NCI-H2081 (cell line): ENCODE measurements at places on chromosomes 5 and 9.

DNA sequence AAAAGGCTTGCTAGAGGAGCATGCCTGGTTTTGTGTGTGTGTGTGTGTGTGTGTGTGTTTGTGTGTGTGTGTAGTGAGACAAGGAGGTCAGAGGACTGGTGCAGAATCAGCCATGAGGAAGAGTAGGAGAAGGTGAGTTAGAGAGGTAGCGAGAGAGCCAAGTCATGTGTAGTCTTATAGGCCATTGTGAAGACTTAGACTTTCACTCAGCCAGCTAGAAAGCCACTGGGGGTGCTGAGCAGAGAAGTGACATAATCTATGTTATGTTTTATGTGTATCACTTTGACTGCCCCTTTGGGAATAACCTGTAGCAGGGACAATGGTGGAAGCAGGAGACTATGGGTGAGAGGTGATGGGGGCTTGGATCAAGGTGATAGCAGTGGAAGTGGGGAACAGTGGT lies 180.5 kb upstream of the CLINT1 start:
- no peak for DNase-seq

DNA sequence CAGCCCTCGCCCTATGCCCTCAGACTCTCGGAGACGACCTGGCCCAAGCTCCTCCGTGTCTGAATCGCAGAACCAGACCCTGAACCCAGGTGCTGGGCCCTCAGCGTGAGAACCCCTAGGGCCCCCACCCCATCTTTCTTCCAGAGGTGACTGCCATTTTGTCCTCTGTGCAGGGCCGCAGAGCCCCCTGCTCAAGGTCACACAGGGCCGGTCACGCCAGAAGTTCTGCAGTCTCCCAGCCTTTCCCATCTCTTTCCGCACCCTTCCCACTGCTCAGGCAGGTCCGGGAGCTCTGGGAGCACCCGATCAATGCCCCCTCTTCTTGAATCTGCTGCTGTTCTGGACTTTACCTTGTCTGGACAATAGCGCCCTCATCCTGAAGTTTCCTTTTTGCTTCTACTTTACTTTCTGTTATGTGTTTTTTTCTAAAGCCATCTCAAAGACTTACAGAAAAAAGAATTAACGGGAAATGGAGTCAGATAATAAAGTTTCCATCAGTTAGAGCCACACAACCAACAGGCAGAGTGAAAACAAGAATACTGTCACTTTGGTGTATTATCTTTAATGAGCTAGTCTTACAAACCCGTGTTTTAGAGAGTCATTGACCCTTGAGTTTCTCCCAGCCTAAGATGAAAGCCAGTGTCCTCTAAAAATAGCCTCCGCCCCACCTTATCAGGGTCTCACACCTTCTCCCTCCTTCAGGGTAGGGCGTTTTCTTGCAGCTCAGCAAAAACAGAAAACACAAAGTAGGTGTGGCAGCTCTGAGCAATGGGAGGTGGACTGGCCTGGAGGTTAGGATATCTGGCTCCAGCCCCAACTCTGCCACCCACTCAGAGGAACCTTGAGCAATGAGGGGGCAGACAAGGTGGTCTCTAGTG lies 1.8 kb downstream of the TMOD1 start:
- no peak for DNase-seq

GRCh38 chr9:111516061-111516465 lies 8.9 kb upstream of the ZNF483 start:
- DNase-seq: no peak

GRCh38 chr9:98532574-98532973 lies 176.2 kb downstream of the GABBR2 start:
- DNase-seq: no peak

GRCh38 chr5:31671339-31671741 lies 32.4 kb downstream of the PDZD2 start:
- DNase-seq: no peak

DNA sequence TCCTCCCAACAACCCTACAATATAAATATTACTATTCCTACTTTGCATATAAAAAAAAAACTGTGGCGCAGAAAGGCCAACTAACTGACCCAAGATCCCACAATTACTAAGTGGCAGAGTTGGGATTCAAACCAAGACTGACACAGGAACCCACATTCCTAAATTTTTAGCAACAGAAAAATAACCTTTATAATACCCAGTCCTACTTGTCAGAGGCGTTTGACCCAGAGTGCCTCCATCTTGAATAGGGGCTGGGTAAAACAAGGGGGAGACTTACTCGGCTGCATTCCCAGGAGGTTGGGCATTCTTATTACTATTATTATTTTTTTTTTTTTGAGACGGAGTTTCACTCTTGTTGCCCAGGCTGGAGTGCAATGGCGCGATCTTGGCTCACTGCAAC lies 2.0 kb upstream of the SLC30A5 start:
- no peak for DNase-seq

- no peak for DNase-seq
These were observed 131.3 kb upstream of the ABCA1 start for GRCh38 chr9:105059252-105059651.

DNA sequence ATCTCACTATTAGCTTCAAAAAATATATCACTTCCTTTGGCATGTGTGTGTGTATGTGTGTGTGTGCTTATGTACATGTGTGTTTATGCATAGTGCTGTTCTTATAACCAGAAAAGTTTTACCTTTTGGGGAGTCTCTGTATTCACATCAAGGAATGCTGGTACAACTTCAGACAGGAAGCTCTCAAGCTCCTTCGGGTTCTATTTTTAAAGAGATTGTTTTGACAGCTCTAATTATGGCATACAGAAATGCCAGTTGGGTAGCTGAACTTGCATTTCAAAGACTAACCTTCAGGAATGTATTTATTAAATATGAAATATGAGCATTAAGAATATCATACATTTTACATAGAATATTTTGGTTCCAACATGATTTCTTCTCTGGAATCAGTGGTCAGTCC lies 163.1 kb downstream of the DTWD2 start:
- DNase-seq: no peak

DNA sequence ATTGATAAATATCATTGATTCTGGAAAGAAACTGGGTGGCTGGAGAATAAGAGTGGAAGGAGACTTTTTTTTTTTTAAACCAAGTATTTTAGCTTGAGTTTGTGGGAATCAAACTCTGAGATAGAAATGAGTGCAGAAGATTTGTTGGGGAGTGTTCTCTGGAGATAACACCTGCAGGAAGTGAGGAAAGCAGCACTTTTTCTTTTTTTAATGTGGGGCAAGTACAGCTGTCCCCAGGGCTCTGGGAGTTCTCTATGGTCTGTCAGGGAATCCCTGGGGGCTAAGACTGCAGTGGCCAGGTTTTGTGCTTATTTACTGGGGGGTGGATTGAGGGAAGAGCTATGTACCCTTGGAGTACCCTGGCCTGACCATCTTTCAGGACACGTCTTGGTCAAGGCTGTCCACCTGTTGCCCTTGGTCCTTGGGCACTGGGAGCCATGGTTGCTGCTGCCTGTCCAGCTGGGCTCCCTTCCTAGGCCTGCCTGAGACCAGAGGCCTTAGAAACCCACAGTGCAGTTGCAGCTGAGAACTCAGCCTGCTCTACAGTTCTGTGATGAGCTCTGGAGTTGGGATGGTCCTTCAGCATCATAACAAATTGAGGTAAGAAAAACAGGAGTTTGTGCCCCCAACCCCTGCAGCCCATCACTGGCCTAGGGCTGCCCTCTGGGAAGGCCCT lies 85.8 kb downstream of the PHAX start:
- DNase-seq: no peak

DNA sequence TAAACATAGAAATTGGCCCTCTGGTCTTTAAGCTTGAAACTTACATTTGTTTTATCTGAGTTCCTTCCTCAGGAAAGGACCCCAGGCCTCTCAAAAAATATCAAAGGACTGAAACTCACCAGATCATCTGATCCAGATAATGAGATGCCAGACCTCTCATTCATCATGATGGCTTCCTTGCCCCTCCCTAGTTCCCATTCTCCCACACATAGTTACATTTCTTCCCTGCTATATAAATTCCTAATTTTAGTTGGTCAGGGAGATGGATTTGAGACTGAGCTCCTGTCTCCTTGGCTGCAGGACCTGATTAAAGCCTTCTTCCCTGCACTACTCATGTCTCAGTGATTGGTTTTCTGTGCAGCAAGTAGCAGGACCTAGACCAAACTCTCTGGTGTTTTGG lies 119.4 kb upstream of the SPIN1 start:
- no peak for DNase-seq

DNA sequence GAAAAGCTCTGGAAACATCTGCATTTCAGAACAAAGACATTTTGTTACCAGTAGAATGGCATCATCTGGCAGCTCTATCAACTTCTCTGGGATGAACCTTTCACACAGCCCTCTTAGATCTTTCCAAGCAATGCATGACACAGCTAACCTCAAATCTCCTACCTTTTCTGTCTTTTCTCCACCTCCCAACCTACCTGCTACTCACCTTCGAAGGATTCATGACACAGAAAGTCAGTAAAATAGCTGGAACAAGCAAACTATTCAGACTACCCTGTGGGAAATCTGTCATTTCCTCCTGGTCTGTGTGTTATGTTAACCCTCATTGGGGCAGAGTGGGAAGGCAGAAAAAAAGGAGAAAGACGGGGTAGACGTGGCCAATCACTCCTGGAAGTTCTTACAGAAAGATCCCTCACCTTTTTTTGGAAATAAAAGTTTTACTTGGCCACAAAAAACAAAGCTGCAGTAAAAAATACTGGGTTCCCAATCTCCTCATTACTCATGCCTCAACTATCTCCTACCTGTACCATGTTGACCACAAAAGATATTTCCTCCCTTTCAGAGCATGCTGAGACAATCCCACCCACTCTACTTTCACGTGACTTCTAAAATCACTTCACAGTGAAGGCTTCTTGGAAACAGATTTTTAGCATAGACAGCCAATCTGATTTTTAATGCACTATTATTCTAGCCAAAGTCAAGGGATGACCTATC lies 362.1 kb upstream of the RFX3 start:
- DNase-seq: no peak

- no peak for DNase-seq
These were observed 166.9 kb downstream of the MEF2C start for GRCh38 chr5:88716101-88716500.

GRCh38 chr9:35639631-35640030 lies 11.1 kb downstream of the SIT1 start:
- no peak for DNase-seq

DNA sequence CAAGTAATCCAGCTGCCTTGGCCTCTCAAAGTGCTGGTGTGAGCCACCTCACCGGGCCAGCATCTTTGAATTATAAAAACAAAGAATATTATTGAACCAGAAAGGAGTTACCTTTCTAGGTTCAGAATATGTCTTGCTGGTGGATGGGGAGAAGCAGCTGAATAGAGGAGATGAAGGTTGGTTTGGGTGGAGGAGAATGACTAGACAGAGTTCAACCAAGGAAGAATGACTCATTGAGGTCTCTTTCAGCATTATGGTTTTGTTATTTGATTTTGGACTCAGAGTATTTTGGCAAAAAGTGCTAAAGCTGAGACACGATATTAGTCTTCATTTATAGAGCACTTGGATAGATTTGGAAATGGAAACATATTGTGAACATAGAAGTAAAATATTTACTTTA lies 75.2 kb upstream of the MPDZ start:
- DNase-seq: peak; percentile 24

- no peak for DNase-seq
These were observed 47.9 kb upstream of the ZNF618 start for GRCh38 chr9:113828221-113828620.

GRCh38 chr5:2185646-2186471 lies 303.1 kb upstream of the IRX4 start:
- DNase-seq: no peak

DNA sequence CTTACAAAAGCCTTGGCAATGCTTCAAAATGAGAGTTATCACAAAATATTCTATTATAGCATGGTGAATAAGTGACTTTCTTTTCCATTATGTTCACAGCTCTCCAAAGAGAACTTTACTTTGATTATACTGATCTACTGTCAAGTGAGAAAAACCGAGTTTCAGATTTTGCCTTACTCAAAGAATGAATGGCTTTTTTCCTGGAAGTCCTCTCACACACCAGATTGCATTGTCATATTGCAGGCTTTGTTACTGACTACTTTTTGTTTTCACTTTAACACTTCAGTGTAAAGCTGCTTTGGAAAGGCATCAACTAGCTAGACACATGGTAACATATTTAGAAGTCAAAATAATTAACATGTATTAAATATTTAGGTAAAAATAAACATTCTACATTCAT lies 765.2 kb upstream of the NUDT12 start:
- no peak for DNase-seq

DNA sequence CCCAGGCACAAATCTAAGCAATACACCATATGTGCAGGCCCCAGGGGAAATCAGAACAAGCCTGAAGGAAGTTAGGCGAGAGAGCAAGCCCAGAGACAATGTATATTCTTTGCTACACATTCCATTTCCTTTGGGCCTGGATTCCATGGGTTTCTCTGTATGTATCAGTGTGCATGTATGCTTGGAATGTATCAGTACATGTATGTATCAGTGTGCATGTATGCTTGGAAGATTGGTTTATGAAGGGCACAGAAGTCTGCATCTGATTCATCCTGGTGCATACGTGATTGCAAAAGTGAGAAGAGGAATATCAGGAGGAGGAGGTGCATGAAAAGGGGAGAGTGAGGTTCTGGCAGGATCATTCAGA lies 232.6 kb upstream of the ANKRD55 start:
- DNase-seq: no peak

GRCh38 chr9:79215821-79216220 lies 355.9 kb upstream of the TLE4 start:
- no peak for DNase-seq

DNA sequence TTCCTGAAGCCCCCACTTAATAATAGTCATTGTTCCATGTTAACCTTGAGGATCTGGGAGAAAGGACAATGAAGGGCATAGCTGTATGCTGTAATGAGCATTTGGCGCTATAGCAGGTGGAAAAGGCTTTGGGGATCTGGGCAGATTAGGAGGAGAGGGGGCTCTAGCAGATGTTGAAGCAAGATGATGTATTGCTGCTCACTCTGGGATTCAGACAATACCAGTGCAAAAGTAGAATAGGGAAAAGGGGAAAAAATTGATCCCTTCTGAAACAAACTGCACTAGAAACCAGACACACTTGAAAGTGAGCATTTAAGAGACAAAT lies 575.3 kb upstream of the MEF2C start:
- DNase-seq: no peak

DNA sequence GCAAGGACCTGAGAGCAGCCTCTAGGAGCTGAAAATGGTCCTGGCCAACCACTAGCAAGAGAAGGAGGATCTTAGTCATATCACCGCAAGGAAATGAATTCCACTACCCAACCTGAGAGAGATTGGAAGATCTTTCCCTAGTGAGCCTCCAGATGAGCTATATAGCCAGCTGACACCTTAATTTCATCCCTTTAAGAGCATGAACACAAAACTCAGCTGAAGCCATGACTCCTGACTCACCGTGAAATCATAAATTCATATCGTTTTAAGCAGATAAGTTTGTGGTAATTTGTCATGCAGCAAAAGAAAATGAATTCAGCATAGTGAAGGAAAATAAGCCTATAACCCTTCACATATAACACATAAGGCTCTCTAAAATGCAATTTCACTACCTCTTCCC lies 23.5 kb downstream of the MAPKAP1 start:
- DNase-seq: no peak

DNA sequence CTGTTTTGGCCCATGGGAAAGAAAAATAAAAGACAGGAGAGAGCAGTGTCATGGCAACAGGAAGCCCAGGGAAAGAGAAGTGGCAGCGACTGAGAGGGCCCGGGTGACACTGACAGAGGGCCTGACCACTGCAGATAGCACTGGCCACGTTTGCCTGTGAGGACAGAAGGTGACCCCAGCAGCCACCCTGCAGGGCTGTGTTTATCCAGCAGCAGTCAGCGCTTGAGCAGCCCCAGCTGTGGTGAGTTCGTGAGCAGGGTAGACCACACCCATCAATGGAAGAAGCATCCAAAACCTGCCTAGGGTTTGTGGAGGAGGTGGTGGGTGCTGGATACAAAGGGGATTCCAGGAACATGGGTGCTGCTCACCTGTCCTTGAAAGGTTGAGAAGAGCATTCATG lies 222.5 kb downstream of the MARCHF11 start:
- DNase-seq: no peak
